ENCODE measurements at places on chromosomes 11 and 22. TPM values are rescaled to one million over a fixed set of nuclear protein-coding genes. Genes with fewer than 3 reads are reported as not detected.

DNA sequence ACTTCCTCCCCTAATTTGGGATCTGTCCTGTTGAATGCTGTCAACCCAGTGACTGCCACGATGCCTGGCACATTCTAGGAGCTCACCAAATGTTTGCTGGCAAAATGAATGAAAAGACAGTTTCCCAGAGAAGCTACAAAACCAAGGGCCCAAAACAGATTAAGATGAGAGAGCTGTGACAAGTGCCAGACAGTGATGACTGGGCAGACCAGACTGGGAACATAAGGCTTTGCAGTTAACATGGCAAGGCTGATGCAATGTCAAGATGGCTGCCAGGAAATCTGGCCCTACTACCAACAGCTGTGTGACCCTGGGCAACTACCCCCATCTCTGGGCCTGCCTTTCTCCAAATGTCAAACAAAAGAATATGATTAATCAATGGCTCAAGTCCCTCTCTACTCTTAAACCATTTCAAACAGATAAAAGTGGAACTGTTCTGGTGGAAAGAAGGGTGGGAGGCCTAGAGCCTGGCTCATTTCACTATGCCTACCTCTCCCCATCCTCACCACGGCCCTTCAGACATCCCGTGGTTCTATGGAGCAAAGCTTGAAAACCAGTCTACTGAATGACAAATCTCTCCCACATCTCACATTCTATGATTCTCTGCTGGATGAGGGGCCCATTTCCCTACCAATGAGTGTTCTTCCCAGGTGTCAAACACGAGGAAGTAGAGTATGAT, 12.8 kb downstream of the AP1B1 start:
- DNase-seq, result no peak

DNA sequence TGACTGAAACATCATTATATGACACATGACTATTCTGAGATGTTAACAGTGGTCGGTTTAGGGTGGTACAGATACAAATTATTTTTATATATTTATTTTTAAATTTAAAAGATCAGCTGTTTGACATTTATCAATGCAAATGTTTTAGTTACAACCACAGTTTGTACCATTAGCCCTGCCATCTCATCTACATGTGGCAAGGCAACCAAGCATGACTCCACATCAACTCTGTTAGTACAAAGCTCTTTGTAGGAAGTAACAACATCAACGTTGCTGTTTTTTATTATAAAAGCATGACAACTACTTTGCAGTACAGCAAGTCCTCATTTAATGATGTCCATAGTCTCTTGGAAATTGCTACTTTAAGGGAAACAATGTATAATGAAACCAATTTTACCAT, 40.8 kb downstream of the ENTHD1 start:
- no peak for DNase-seq

GRCh38 chr22:20601308-20601707, 93.9 kb downstream of the MED15 start:
- no peak for DNase-seq

DNA sequence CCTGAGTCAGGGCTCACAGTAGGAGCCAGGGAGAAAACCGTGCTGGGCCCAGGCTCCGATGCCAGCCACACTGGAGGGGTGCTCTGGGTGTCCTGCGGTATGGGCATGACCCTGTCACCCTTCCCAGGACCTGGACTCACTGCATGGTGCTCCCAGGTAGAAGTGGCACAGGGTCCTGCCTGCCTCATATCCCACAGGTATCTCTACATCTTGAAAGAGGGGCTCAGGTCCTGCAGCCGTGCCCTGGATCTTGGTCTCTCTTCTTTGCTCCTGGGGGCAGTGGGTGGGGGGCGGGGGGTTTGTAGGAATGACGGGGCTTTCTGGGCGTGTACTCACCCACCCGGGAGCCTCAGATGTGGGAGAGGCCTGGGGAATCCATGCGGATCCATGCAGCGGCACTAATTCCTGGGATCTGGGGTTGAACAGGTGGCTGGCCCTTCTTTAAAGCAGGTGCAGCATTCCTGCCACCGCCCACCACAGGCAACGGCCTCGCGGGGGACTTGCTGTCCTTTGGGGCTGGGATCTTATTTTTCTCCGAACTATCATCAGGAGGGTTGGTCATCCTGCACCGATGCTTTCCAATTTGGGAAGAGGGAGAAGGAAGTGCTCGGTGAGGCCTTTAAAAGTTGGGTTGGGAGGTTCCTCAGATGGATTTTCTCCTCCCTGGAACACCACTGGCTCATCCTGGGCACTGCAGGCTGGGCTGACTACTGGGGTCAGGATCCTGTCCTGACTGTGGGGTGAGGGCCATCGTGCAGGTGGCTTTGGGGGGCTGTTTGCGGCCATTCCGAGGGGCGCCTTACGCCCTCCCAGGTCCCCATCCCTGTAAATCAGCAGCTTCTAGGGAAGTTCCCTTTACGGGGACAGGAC, 886.4 kb downstream of the BRD1 start:
- DNase-seq, result no peak

DNA sequence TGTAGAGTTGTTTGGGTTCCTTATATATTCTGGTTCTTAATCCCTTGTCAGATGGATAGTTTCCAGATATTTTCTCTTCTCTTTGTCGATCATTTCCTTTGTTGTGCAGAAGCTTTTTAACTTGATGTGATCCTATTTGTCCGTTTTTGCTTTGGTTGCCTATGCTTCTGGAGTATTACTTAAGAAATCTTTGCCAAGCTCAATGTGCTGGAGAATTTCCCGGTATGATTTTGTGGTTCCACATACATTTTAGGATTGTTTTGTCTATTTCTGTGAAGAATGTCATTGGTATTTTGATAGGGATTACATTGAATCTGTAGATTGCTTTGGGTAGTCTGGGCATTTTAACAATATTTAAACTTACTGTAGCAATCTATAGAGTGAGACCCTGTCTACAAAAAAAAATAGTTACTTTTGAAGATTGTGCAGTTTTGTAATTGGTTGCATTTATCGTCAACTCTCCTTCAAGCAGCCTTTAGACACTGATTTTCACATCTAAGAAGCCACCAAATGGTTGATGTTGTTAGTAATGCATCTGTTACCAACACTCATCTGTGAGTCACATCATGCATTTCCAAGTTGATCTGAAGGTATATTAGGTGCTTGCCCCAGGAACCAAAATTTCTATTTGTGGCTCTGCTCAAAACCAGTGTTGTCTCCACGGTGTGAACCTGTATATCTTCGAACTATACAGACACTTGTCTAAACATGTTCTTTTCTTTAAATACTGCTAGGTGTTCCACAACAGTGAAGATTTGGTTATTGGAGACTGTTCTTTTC, 21.4 kb downstream of the XRCC6 start:
- DNase-seq, result no peak

The OR5AK2 gene
- total RNA-seq, result not detected

All from SJSA1 (cell line).